Glutamatergic neuron (in vitro differentiated cells): ENCODE measurements at places on chromosomes 16 and 17. TPM values are rescaled to one million over a fixed set of nuclear protein-coding genes. Genes with fewer than 3 reads are reported as not detected.

GRCh38 chr17:55237841-55238178 is 26.9 kb upstream of the HLF start:
- DNase-seq, result no peak

GRCh38 chr16:85627526-85628264 is 14.6 kb downstream of the GSE1 start:
- no peak for DNase-seq

- peak; percentile 74 for DNase-seq
Observed at GRCh38 chr17:58531661-58532554, 17.5 kb upstream of the MTMR4 start.

The C17orf113 gene
- 2.4 TPM for total RNA-seq

The NPIPA3 gene
- total RNA-seq, result 3.3 TPM

The AP2B1 gene
- 316 TPM for total RNA-seq

The SYNGR3 gene
- 45.7 TPM for total RNA-seq
